Fibroblast of villous mesenchyme (primary cell): ENCODE measurements at places on chromosomes 12 and 14. TPM values are rescaled to one million over a fixed set of nuclear protein-coding genes. Genes with fewer than 3 reads are reported as not detected.

The ART4 gene
- total RNA-seq = under 0.01 TPM in 2 replicates

The RPGRIP1 gene
- under 0.01 TPM in 1 of 2 replicates, not detected in the other for total RNA-seq

The GYS2 gene
- total RNA-seq = not detected in 2 replicates

The RPS6KA5 gene
- total RNA-seq = 0.86 and 0.97 TPM in 2 replicates

The LHX5 gene
- not detected in 2 replicates for total RNA-seq

The PLCZ1 gene
- not detected in 2 replicates for total RNA-seq

The NDRG2 gene
- total RNA-seq = 1.3 TPM in 1 of 2 replicates, not detected in the other

The TSPAN19 gene
- not detected in 2 replicates for total RNA-seq

The MAP3K9 gene
- total RNA-seq = under 0.01 and 0.43 TPM in 2 replicates

The RAPGEF3 gene
- total RNA-seq = 3.2 and 9.1 TPM in 2 replicates

The BICDL1 gene
- 0.97 and 1.7 TPM in 2 replicates for total RNA-seq

The PMEL gene
- 1.3 TPM in 2 replicates for total RNA-seq

The PPP1R3E gene
- total RNA-seq = 3.0 and 5.8 TPM in 2 replicates

The C12orf60 gene
- 0.32 and 0.86 TPM in 2 replicates for total RNA-seq

The FOXM1 gene
- total RNA-seq = 16.4 and 17.7 TPM in 2 replicates

The ERBB3 gene
- 0.32 and 1.7 TPM in 2 replicates for total RNA-seq

The KDM5A gene
- total RNA-seq = 60.2 and 77.3 TPM in 2 replicates

The NANOG gene
- not detected in 2 replicates for total RNA-seq

The IFI27L2 gene
- 94.1 and 102 TPM in 2 replicates for total RNA-seq

The ABCD2 gene
- under 0.01 and 0.32 TPM in 2 replicates for total RNA-seq

The KDM2B gene
- 28.1 and 34.1 TPM in 2 replicates for total RNA-seq

The LRRC10 gene
- not detected in 2 replicates for total RNA-seq

The KCNH5 gene
- total RNA-seq = under 0.01 TPM in 2 replicates

The CCNT1 gene
- total RNA-seq = 21.9 and 46.6 TPM in 2 replicates

The TCL1A gene
- total RNA-seq = not detected in 2 replicates

The MTHFD1 gene
- 30.9 and 53.1 TPM in 2 replicates for total RNA-seq

The PNMA1 gene
- total RNA-seq = 29.6 and 31.1 TPM in 2 replicates

The C1R gene
- 83.4 and 84.2 TPM in 2 replicates for total RNA-seq

The TMBIM4 gene
- total RNA-seq = 80.5 and 175 TPM in 2 replicates

The LIN7A gene
- 6.4 and 10.4 TPM in 2 replicates for total RNA-seq

The GLT8D2 gene
- 51.4 and 55.1 TPM in 2 replicates for total RNA-seq

The JPH4 gene
- not detected in 2 replicates for total RNA-seq

The RILPL2 gene
- total RNA-seq = 3.5 and 5.6 TPM in 2 replicates

The RNASE3 gene
- not detected in 2 replicates for total RNA-seq

The L2HGDH gene
- total RNA-seq = 3.5 and 4.3 TPM in 2 replicates

The TSPAN8 gene
- total RNA-seq = 0.43 TPM in 1 of 2 replicates, not detected in the other

The RARG gene
- 28.0 and 29.4 TPM in 2 replicates for total RNA-seq

The REM2 gene
- under 0.01 and 0.43 TPM in 2 replicates for total RNA-seq

The ARHGAP9 gene
- under 0.01 TPM in 2 replicates for total RNA-seq

The KRT3 gene
- total RNA-seq = not detected in 2 replicates

The STK38L gene
- 38.9 and 57.7 TPM in 2 replicates for total RNA-seq

The SDR9C7 gene
- not detected in 2 replicates for total RNA-seq

The HCAR3 gene
- not detected in 2 replicates for total RNA-seq
